ENCODE measurements at places on chromosomes 1 and 21.
A peak's percentile ranks its signal among the peaks of the same experiment; 100 is the strongest.

DNA sequence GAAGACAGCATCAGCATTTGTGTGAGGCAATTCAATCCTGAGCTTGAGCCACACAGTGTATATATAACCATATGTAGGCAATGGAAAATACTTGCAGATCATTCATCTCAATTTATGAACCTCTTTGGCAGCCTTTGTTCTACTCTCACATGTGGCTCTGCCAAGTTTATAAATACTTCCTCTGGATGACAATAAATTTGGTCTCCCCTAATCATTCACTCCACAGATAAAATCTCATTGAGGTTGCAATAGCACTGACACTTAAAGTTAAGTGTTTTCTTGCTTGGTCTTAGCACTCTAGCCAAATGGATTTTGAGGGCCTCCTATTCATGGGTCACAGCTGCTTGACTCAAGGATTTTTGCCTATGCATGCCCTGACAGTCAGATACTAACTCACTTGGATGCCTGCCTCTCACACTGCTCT lies 136.6 kb upstream of the VANGL1 start:
- no peaks in the 10 kb centered on the region for H3K36me3 ChIP-seq
- H3K4me1 ChIP-seq: no peaks in the 10 kb centered on the region
- DNase-seq: no peak
- no peak overlapping the region for H3K27ac ChIP-seq
- H3K27me3 ChIP-seq: no peaks in the 10 kb centered on the region
- no peak overlapping the region for H3K4me3 ChIP-seq

- no peak overlapping the region for H3K4me3 ChIP-seq
- H3K36me3 ChIP-seq: no peaks in the 10 kb centered on the region
- H3K4me1 ChIP-seq: no peaks in the 10 kb centered on the region
- H3K27ac ChIP-seq: no peak overlapping the region
Measured at GRCh38 chr1:153374071-153374470, 1.4 kb downstream of the S100A12 start.

DNA sequence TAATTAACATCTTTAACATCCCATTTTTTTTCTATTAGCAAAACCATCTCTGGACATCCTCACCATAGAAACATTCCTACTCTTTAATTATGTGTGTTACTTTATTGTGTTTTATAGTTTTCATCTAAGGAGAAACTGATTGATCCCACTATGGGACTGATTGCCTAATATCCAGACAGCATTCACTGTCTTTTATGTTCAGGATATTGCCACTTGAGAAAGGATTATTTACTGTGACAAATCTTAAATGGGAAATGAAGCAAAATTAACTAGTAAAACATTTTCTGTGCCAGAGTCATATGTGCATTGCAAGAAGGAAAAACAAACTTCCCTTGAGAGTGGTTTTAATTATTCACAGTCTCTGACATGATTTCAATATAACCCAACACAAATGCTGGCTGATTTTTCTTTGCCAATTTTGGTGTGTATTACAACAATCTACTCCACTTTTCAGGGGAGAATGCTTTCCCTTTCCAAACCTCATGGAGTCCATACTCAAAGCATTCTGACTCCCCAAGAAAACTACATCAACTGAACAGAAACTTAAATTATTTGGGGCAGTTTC lies 15.8 kb upstream of the RGS13 start:
- H3K4me1 ChIP-seq: no peaks in the 10 kb centered on the region
- H3K27me3 ChIP-seq: no peaks in the 10 kb centered on the region
- no peak overlapping the region for H3K27ac ChIP-seq
- no peak overlapping the region for H3K4me3 ChIP-seq

DNA sequence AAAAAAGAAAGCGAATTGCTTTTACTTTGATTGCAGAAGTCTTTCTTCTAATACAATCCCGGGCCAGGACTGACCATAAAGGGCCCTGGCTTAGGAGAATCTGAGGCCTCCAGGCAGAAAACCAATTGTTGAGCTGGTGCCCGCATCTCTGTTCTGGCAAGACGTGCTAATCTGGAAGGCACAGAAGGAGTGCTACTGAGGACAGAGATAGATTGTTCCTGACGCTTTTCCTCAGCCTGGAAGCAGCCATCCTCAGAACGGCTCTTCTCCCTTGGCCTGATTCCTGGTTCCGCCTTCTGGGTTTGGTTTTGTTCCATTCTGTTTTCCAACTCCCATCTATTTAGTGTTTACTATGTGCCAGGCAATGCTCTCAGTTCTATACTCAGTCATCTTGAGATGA lies 44.8 kb upstream of the SPOCD1 start:
- H3K36me3 ChIP-seq: no peaks in the 10 kb centered on the region
- H3K4me1 ChIP-seq: no peaks in the 10 kb centered on the region
- H3K27ac ChIP-seq: no peak overlapping the region
- no peak for DNase-seq
- H3K4me3 ChIP-seq: no peak overlapping the region
- no peaks in the 10 kb centered on the region for H3K27me3 ChIP-seq

GRCh38 chr1:26912147-26912490 lies 1.7 kb downstream of the NR0B2 start:
- no peak overlapping the region for H3K27ac ChIP-seq
- no peak for DNase-seq
- H3K27me3 ChIP-seq: no peaks in the 10 kb centered on the region
- no peaks in the 10 kb centered on the region for H3K36me3 ChIP-seq
- no peak overlapping the region for H3K4me3 ChIP-seq
- no peaks in the 10 kb centered on the region for H3K4me1 ChIP-seq

DNA sequence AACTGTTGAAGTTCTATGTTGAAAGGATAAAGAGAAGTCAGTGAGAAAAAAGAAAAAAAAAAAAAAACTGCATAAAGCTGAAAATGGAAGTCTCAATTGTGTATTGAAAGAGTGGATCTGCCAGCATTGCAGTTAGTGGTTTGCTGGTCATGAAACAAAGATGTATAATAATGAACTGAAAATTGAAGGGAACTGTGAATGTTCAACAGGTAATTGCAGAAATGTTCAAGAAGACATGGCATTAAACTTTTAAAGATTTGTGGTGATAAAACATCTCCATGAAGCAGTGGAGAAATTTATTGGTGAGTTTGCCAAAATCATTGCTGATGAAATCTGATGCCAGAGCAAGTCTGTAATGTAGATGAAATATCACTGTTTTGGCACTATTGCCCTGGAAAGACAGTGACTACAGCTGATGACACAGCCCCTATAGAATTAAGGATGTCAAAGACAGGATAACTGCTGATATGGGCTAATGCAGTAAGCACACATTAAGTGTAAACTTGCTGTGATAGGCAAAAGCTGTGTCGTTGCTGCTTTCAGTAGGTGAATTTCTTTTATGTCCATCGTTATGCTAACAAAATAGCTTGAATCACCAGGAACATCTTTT lies 71.0 kb downstream of the RD3 start:
- no peak for DNase-seq
- no peak overlapping the region for H3K4me3 ChIP-seq
- no peak overlapping the region for H3K27ac ChIP-seq
- H3K4me1 ChIP-seq: no peaks in the 10 kb centered on the region
- no peaks in the 10 kb centered on the region for H3K27me3 ChIP-seq

DNA sequence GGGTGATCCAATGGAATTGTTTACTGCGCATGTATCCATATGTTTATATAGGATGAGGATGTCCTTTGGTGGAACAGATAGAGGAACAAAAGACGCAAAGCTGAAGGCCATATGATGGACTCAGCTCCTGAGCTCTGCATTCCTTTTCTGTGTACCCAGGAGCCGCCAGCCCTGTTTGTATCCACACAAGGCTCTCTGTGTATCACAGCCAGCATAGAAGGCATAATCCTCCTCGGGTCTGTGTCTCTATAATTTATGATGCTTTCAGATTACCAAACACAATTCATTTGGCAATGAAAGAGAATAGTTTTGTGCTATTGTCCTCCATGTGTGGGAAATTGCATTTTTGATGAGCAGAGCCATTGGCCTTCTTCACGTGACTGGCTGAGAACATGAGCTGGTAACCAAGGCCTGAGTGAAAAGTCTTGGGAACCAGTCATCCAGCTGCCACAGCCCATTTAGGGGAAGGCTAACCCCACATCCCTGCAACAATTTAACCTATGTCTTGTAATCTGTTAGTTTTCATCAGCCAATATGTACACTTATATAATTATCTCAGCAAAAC lies 119.2 kb downstream of the PBX1 start:
- H3K27ac ChIP-seq: no peak overlapping the region
- H3K4me1 ChIP-seq: no peaks in the 10 kb centered on the region
- no peak for DNase-seq

DNA sequence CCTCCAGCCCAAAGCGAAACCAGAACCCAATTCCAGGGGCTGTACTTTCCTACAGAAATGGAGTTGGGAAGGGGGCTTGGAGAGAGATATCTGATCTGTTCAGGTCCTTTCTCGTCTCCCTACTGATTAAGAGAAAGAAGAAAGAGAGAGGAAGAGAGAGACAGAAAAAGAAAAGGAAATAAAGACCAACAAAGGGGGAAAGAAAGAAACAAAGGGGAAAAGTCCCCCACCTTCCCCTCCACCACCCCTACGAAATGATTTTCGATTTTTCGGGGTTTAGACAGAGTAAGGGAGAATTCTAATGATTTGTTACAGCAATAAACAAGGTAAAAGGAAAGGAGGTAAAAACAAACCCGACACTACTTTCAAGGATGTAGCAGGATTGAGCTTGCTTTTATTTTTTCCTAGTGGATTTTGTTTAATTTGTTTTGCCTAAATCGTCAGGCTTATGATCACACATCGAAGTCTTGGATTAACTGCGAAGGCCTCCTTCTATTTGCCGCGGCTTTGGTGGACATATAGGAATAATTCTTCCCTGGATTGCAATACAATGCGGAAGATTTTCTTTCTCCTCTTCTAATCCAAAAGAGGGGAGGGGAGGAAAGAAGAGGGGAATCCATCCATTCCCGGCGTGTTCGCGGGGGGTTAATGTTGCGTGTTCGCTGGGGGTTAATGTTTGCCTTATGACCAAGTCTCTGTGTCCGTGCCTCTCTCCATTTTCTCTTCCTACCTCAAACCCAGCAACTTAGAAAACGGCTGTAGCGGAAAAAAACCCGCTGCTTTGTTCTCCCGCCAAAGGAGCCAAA lies 1.9 kb downstream of the TAL1 start:
- H3K27ac ChIP-seq: no peak overlapping the region
- H3K4me1 ChIP-seq: peaks cover 13% of the 10 kb centered on the region
- H3K4me3 ChIP-seq: no peak overlapping the region
- no peaks in the 10 kb centered on the region for H3K36me3 ChIP-seq
- no peak for DNase-seq

- H3K4me1 ChIP-seq: no peaks in the 10 kb centered on the region
- no peaks in the 10 kb centered on the region for H3K27me3 ChIP-seq
- H3K4me3 ChIP-seq: no peak overlapping the region
Measured at GRCh38 chr1:231748760-231749415, 122.3 kb downstream of the DISC1 start.

DNA sequence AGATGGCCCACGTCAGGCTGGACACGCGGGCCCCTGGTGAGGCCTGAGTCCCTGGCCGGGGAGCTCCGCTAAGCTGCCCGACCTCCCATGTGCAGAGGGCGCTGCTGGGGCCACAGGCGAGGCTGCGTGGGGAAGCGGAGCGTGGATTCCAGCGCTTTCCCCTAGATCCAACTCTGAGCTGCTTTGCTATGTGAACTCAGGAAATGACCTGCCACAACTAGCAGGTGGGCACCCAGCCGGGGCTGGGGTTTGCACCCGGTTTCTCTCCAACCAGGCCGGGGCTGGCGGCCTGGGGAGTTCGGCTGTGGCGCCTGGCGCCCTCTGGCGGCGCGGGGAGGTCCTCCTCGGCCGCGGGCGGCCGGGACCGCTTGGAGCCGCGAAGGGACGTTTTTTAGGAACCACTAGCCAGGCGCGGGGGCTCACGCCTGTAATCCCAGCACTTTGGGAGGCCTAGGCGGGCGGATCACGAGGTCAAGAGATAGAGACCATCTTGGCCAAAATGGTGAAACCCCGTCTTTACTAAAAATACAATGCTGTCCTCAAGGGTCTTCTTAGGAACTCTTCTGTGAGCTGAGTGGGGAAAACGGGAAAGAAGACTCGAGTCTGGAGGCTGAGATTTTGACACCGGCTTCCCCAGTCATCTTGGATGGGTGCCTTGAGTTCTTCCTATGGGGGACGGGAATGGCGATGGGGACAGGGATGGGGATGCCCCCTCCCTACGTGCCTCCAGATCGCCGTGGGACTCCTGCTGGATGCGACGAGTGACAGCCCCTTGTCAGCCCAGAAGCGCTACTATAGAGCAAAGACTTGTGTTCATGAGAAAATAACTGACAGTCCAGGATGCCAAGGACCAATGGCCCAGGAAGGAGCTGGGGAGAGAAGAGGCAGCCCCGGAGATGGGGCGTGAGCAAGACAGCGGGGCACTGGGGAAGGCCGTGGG lies 12.6 kb downstream of the PYCR2 start:
- H3K4me3 ChIP-seq: no peak overlapping the region
- DNase-seq: peak; percentile 67
- H3K27me3 ChIP-seq: no peaks in the 10 kb centered on the region

DNA sequence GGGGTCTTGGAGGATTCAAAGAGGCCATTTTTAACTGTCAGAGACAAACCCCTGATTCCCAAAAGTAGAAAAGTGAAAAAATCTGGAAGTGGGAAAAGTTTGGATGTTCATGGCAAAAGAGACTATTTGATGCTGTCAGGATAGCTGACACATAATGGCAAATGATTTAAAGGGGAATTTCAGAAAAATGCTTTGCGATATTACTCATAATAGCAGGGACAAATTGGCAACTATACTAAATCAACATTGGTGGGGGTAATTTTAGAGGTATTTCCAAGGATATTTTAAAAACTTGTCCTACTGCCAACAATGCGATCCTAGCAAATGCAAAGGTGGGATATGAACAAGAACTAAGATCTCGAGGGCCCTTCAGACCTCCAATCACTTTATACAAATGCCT lies 5.3 kb upstream of the GSTM4 start:
- H3K36me3 ChIP-seq: no peaks in the 10 kb centered on the region
- no peak overlapping the region for H3K4me3 ChIP-seq
- peaks cover 6% of the 10 kb centered on the region for H3K4me1 ChIP-seq
- no peak for DNase-seq
- no peak overlapping the region for H3K27ac ChIP-seq
- H3K27me3 ChIP-seq: no peaks in the 10 kb centered on the region

GRCh38 chr1:39900662-39901463 lies 854 bp downstream of the MYCL start:
- H3K27me3 ChIP-seq: peaks cover 5% of the 10 kb centered on the region
- H3K27ac ChIP-seq: no peak overlapping the region
- peak overlapping the region; percentile 24 for H3K4me3 ChIP-seq
- no peaks in the 10 kb centered on the region for H3K36me3 ChIP-seq
- H3K4me1 ChIP-seq: no peaks in the 10 kb centered on the region

DNA sequence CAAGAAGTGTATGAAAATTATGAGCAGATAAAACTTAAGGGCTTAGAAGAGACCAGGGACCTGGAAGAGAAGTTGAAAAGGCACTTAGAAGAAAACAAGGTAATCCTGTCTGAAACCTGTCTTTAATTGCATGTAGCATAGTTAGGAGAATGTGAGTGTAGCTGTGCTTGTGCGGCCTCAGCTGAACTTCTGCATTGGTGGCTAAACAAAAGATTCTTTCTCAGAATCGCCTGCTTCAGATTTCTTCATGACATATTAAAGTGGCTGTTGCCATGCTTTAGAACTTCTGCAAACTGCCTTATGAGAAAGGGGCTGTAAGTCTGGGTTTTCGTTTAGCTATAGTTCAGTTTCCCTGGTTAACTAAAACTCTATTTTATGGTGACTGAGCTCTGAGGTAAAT lies 94.5 kb downstream of the VPS26C start:
- no peak for DNase-seq
- H3K4me1 ChIP-seq: no peaks in the 10 kb centered on the region
- H3K4me3 ChIP-seq: no peak overlapping the region

GRCh38 chr1:37288900-37289299 lies 185.5 kb upstream of the ZC3H12A start:
- H3K27me3 ChIP-seq: no peaks in the 10 kb centered on the region
- no peak for DNase-seq
- no peak overlapping the region for H3K27ac ChIP-seq
- H3K36me3 ChIP-seq: no peaks in the 10 kb centered on the region
- H3K4me1 ChIP-seq: no peaks in the 10 kb centered on the region
